ENCODE measurements at places on chromosomes 16 and 17.

GRCh38 chr16:80231888-80232287 is 308.9 kb upstream of the DYNLRB2 start:
- DNase-seq = no peak

GRCh38 chr17:78896091-78896833 is 6.7 kb downstream of the CEP295NL start:
- no peak for DNase-seq

- DNase-seq = no peak
These were observed 4.6 kb upstream of the CLDN9 start for GRCh38 chr16:3007957-3008689.

- DNase-seq = no peak
These were observed 123.7 kb upstream of the CCL2 start for GRCh38 chr17:34131386-34131785.

GRCh38 chr17:28475151-28475900 is 1.9 kb downstream of the SLC13A2 start:
- peak; percentile 13 for DNase-seq

DNA sequence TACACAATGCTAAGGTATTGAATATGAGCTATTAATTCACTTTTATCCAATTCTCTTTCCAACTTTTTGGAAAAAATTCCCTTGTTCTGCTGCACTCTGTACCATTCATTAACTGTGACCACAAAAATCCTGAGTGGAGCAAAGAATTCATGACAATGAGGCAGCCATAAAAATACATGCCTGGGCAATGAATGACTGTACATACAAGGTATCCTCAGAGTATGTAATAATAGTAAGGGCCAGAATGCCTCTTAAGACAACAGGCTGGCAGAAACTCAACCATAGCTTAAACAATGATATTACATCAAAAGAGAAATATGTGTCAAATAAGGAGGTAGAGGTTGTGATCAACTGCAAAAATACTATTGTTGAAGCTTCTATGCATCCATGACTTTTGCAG is 74.7 kb upstream of the CA10 start:
- DNase-seq = no peak

- DNase-seq = no peak
These were observed 20.8 kb downstream of the ZP2 start for GRCh38 chr16:21190599-21190998.

- no peak for DNase-seq
These were observed 65.9 kb downstream of the TANGO6 start for GRCh38 chr16:68909099-68909733.

GRCh38 chr17:68294196-68294555 is 2.9 kb downstream of the ARSG start:
- no peak for DNase-seq

DNA sequence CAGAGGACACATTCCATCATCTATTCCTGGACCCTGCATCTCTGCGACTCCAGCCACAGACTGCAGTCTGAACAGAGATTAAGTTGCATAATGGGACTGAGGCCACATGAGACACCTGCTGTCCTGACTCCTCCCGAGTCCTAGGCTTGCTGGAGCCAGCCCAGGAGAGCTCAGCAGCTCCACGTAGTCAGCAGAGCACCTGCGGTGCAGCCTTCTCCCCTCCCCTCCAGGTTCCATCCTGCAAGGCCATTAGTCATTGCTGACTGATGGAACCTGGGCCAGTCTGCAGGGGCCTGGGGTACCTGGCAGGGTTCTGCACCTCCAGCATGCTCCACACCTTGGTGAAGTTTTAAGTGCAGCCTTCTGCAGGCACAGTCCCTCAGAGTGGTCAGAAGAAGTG is 76.7 kb downstream of the PLD6 start:
- DNase-seq = no peak

GRCh38 chr17:40936437-40936971 is 942 bp downstream of the KRT23 start:
- no peak for DNase-seq

DNA sequence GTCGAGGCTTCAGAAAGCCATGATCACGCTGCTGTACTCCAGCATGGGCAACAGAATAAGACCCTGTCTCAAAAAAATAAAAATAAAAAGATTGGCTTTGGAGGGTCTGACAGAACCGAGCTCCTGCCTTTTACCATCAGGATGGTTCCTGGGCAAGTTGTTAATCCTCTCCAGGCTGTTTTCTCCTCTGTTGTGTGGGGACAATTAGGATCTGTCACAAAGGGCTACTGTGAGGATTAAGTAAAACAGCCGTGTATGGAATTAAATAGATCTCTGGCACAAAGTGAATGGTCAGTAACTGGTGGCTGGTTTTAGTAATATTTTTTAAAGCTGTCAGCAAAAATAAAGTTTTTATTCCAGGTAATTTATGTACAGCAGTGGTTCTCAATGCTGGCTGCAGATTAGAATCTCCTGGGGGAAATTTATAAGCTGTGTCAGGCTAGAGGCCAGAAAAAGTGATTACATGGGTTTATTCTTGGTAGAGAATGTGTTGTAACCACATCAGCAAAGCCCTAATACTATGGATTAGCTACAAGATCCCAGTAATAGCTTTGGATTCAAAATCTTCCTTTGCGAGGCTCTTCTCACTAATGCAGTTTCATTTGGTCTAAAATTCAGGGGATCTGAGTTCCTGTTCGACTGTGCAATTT is 47.2 kb downstream of the GPRC5B start:
- DNase-seq = no peak

- DNase-seq = no peak
These were observed at the start of gene CD7 for GRCh38 chr17:82317394-82318168. TSS of gene CD7 (minus strand) at chr17:82317608. CDS start at chr17:82317495, 113 bp downstream.

- no peak for DNase-seq
These were observed 6.7 kb downstream of the GIP start for GRCh38 chr17:48961516-48962233.

DNA sequence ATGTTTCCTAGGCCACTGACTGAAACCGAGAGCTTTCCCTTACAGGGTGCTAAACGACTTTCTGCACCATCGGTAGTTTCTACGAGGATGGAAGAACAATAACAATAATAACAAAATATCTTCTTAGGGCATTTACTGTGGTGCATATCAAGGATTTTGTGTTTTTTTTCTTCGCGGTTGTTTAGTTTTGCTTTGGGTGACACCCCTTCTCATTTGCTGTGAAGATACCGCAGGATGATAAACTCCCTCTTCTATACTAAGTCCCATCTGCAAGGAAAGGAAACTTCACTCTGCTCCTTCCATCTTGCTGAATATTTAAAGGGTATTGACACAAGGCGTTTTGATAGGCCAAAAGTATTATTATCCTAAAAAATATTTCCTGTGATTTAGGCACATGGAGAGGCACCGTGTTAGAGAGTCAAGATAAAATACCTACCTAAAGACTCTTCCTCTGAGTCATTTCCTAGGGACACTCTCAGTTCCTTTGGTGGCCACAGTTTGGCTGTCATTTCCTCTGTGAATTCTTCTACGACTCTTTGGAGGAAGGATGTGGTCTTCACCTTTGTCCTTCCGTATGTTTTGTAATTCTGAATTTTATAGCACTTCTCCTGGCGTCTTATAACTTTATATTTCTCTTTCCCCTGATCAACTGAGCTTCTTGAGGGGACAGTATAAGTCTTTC is 318.8 kb downstream of the CDH13 start:
- no peak for DNase-seq

DNA sequence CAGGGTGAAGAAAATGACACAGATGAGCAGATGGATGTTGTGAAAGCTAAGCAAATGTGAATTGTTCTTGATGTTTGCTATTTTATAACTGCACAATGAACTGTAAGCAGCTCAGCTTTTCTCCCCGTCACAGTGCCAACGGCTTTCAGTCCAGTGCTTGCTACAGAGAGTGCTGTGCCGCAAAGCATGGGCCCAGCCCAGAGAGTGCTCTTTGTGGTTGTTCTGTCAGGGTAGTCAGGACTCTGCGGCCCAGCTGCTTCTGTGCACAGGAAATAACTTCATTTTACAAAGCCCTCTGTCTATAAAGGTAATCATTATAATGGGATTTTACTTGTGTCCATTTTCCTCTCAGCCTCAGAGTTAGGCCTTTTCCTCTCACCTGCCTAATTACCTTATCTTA is 39.1 kb downstream of the CDRT15 start:
- no peak for DNase-seq

DNA sequence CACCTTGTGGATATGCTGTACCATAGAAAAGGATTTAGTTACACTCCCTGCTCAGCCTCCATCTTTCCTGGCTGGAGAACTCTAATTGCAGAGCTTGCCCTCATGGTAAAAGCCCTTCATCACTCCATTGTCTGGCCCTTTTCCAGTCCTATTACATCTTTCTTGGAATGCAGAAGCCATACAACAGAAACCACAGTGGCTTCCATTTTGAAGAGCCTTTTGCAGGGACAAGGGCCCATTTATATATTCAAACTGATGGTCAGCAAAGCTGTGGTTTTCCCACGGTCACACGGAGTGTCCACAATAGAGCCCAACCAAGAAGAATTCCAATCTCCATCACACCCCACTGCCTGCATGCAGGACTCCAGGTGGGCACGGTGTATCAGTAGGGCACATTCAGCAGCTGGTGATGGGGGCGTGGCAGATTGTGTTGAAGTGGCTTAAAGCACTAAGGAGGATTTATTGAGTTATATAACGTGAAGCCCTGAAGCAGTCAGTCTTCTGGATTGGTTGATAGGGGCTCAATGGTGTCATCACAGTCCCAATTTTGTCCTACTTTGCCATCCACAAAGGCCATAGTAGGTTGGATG is 20.3 kb downstream of the COPRS start:
- no peak for DNase-seq

- no peak for DNase-seq
These were observed 1.0 kb downstream of the TMEM114 start for GRCh38 chr16:8589057-8589899.

GRCh38 chr16:51239196-51239595 is 88.1 kb upstream of the SALL1 start:
- no peak for DNase-seq

GRCh38 chr17:78421534-78422266 is 43.3 kb downstream of the PGS1 start:
- DNase-seq = no peak

DNA sequence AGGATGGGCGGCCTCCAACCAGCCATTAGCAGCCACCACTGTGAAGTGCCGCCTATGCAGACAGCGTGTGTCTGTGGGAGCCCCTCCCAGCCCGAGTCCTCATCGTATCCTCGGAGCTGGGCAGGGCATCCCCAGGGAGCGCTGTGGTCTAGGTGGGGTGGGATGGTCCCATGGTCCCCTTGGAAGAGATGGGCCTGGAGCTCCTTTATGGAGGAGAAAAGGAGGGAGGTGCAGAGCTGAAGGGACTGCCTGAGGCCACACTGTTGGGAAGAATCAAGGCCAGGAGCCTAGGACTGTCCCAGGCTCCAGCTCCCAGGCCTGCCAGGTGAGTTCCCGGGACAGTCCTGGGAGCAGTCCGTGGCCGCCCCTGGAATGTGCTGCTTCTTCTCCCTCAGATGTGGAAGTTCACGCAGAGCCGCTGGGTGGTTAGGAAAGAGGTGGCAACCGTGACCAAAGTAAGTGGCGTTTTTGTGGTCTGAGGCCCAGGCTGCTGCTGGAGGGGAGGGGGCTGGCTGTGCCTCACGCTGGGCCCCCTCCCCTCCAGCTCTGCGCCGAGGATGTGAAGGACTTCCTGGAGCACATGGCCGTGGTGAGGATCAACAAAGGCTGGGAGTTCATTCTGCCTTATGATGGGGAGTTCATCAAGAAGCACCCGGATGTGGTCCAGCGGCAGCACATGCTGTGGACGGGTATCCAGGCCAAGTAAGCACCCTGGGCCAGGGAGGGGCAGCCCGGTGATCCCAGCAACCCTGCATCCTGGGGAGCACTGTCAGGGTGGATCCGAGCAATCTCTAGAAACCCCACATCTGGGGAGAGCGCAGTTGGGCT is 27.0 kb downstream of the POLR3E start:
- no peak for DNase-seq

Measured in ascending aorta (tissue), 2 donors.